ENCODE measurements at places on chromosomes 12 and 14.

- no peak for DNase-seq
These were observed 28.4 kb downstream of the GSG1 start for GRCh38 chr12:13075118-13075480.

- DNase-seq = no peak
These were observed 4.7 kb upstream of the IPO8 start for GRCh38 chr12:30700216-30700900.

- peak; percentile 11 for DNase-seq
These were observed 808 bp downstream of the ITPR2 start for GRCh38 chr12:26831951-26832821.

DNA sequence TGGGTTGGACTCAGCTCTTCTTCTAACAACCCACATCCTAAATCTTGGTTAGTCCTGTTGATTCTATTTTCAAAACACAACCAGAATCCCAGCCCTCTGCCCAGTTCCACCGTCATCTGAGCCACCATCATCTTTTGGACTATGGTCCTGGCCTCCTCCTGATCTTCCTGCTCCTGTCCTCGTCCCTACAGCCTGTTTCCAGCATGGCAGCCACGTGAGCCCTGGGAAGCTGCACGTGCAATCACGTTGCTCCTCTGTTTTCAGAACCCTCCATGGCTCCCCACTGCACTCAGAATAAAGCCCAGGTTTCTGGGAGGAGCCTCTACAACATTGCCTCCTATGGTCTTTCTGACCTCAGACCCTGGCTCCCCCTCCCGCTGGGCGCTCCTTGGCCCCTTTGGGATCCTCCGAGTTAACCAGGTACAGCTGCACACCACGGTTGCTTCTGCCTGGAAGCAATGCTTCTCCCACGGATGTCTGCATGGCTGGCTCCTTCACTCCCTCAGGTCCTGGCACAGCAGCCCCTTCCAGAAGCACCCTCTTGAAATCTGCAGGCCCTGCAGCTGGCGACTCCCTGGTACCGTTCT, 44.5 kb downstream of the BEGAIN start:
- no peak for DNase-seq

GRCh38 chr14:92507174-92507768, 6.3 kb upstream of the RIN3 start:
- DNase-seq = peak; percentile 97

DNA sequence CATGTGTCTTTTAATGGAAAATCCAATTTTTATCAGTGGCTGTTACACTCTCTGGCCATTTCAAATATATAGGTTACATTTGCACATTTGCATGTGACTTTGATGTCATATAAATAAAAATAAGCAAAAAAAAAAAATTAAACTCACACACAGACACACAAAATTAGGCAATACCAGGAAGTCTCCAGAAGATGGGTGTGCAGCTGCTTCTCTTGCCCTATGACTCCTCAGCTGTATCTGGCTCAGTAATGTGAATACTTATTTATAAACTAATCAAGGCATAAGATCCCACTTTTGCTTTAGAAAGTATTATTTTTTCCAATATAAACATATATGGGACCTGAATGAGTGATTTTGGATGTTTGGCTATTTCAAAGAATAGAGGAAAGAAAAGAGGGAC, 461.1 kb downstream of the LRIG3 start:
- DNase-seq = no peak

GRCh38 chr14:88960496-88960895, 136.0 kb downstream of the TTC8 start:
- DNase-seq = no peak

DNA sequence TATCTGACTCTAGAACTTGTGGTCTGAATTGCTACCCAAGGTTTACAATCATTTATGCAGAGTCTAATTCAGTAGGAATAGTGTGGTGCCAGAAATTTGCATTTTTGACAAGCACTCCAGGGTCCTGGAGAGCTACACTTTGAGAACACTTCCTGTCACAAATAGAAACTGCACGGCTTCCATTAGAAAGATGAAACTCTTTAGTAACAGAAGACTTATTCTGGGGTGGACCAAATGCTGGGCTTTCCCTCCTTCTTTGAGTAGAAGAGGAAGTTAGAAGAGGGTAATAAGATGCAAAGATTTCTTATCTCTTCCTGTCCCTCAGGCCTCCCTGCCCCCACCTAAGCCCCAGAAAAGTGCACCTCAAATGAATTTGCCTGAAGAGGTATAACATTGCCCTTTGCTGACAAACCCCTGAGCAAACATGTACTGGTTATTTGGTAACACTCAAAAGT, 28.4 kb downstream of the DGLUCY start:
- no peak for DNase-seq

GRCh38 chr12:52285851-52286530, 5.3 kb downstream of the KRT81 start:
- no peak for DNase-seq

- DNase-seq = no peak
These were observed 279.2 kb downstream of the SUDS3 start for GRCh38 chr12:118655588-118655987.

- no peak for DNase-seq
These were observed 132.8 kb upstream of the HIF1A start for GRCh38 chr14:61562321-61563161.

Data from NCI-H748 treated with DMSO at 0.1 percent for 48 hours (cell line).